T-cell (primary cell): ENCODE measurements at places on chromosomes 5 and 9. TPM values are rescaled to one million over a fixed set of nuclear protein-coding genes. Genes with fewer than 3 reads are reported as not detected.

- H3K36me3 ChIP-seq: no peaks in the 10 kb centered on the region
- H3K27ac ChIP-seq: no peak overlapping the region
- no peak for DNase-seq
- H3K4me3 ChIP-seq: no peak overlapping the region
Observed at GRCh38 chr5:163612358-163613149, 107.1 kb downstream of the MAT2B start.

The COL5A1 gene
- 1.3 TPM for total RNA-seq

DNA sequence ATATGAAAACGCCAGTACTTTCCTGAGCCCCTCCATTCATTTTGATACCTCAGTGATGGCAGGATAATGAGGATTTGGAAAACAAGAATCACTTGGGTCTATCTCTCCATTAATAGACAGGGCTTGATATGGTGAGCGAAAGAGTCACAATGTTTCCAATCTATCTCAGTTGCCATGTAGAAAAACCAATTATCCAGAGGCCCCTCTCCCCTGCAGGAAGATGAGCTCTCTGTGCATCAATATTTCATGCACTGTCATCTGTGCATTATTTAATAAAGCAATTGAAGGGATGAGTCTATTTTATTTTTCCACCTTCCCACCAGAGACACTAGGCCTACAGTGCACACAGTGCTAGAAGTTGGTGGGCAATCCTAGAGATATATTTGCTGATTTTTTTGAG, 326.9 kb downstream of the SPOCK1 start:
- no peaks in the 10 kb centered on the region for H3K27me3 ChIP-seq
- H3K4me1 ChIP-seq: no peaks in the 10 kb centered on the region
- no peak overlapping the region for H3K4me3 ChIP-seq
- no peak for DNase-seq
- H3K27ac ChIP-seq: no peak overlapping the region

DNA sequence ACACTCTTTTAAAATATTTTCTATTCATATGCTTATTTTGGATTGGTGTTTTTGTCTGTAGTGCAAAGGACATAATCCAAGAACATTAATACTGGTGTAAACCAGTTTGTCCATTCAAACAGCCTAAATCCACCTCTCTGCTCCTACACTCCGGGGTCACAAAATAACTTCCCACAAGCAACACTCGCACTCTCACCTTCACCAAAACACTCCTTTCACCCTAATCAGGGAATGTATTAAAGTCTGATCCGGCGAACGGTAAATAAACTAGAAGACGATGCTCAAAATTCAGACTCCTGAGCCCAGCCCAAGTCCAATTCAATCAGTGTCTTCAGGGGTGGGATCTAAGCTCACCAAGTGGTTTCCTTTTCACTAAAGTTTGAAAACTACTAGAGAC, 649 bp downstream of the AP3B1 start:
- H3K27ac ChIP-seq: peak overlapping the region; percentile 69
- no peaks in the 10 kb centered on the region for H3K27me3 ChIP-seq
- peak overlapping the region; percentile 81 for H3K4me3 ChIP-seq
- H3K4me1 ChIP-seq: peaks cover 6% of the 10 kb centered on the region
- no peak for DNase-seq

DNA sequence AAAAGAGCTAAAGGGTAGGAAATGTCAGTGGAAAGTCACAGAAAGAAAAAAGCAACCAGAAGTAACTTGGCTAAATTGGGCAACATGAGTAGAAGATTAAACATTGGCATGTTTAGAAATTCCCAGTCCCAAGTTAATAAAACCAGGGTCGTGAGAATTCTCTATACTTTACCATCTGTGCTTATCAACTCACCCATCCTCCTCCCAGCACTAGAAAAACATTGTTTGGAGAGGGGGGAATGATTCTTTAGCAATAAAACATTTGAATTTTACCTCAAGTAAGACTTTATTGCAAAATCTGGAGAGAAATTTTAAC, 79.6 kb downstream of the PRKACG start:
- peaks cover 6% of the 10 kb centered on the region for H3K27me3 ChIP-seq
- DNase-seq: no peak
- no peak overlapping the region for H3K4me3 ChIP-seq

DNA sequence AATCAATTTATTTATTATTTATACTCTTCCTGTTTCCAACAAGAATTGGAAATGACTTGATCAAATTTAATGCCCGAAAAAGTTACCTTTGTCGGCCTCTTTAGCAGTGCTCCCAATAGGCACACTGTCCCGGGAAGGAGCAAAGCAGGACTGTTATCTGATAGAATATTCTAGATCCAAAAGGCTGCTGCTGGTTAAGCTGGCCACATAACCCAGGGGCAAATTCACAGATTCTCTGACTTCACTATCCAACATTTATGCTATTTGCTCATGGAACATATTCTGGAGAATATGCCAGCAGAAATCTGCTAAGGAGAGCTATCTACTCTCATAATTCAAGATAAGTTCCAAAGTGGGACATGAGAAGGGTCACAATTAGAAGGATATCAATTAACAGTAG, 100.2 kb upstream of the DMAC1 start:
- no peaks in the 10 kb centered on the region for H3K36me3 ChIP-seq
- H3K27me3 ChIP-seq: no peaks in the 10 kb centered on the region
- no peak for DNase-seq
- H3K4me1 ChIP-seq: no peaks in the 10 kb centered on the region
- H3K4me3 ChIP-seq: no peak overlapping the region

The SKIC3 gene
- 62.7 TPM for total RNA-seq

The CETN3 gene
- 17.6 TPM for total RNA-seq

The GLRA1 gene
- total RNA-seq: not detected
